ENCODE measurements at places on chromosomes 4 and X.

DNA sequence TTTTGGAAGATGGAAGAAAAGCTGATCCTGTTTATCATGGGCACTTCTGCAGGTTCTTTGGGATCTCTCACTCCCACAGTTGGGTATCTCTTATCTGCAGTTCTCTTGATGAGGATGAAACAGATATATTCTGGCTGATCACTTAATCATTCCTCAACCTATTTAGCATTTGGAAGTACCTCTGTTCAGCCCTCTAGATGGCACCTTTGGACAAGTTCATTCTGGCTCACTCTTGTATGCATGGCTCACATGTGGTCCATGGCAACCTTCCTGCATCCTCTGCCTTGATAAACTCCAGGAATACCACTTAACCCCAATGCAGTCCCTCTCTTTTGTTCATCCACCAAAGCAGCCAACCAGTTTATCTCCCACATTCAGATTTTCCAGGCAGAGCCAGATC lies 74.2 kb downstream of the SMARCA5 start:
- no peak overlapping the region for H3K4me3 ChIP-seq
- H3K27me3 ChIP-seq: no peaks in the 10 kb centered on the region
- H3K4me1 ChIP-seq: no peaks in the 10 kb centered on the region
- H3K36me3 ChIP-seq: no peaks in the 10 kb centered on the region

GRCh38 chrX:21524008-21524407 lies 134.1 kb downstream of the KLHL34 start:
- no peaks in the 10 kb centered on the region for H3K4me1 ChIP-seq
- no peak for DNase-seq
- no peaks in the 10 kb centered on the region for H3K36me3 ChIP-seq
- H3K27me3 ChIP-seq: no peaks in the 10 kb centered on the region
- H3K27ac ChIP-seq: no peak overlapping the region
- no peak overlapping the region for H3K4me3 ChIP-seq

GRCh38 chr4:151204925-151205524 lies 71.9 kb upstream of the PRSS48 start:
- H3K36me3 ChIP-seq: no peaks in the 10 kb centered on the region
- DNase-seq: no peak
- H3K27ac ChIP-seq: no peak overlapping the region
- H3K27me3 ChIP-seq: no peaks in the 10 kb centered on the region
- H3K4me1 ChIP-seq: no peaks in the 10 kb centered on the region

DNA sequence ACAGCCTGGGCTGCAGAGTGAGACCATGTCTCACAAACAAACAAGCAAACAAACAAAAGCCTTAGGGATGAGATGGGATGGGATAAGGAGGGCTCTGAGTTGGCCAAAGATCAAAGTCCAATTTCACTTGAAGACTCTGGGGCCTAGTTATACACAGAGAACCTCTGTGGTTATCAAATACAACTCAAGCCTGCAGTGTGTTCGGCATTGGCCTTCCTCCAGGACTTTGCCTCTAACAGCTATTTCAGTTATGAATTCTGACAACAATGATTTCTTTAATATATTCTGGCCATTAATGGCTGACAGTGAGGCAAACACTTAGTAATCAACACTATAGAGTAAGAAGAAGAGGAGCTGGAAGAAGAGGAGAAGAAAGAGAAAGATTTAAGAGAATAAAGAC lies 171.1 kb downstream of the PDGFRA start:
- no peak overlapping the region for H3K4me3 ChIP-seq
- no peak overlapping the region for H3K27ac ChIP-seq
- H3K27me3 ChIP-seq: no peaks in the 10 kb centered on the region
- H3K36me3 ChIP-seq: no peaks in the 10 kb centered on the region

DNA sequence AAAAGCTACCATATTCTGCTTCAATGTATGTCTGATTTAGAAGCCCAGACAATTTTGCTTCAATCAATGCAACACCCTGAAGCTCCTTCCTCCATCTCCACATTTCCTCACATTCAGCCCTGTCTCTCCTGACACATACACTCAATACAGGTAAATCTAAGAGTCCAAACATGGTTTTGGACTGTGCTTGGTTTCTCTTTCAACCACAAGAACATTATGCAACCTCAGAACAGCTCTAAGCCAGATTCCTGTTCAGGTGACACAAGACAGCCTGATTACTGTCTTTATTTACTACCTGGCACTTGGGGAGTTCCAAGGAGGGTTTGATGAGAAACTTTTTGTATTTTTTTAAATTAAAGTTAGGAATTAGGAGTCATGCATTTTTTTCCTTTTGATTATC lies 307.5 kb upstream of the SLIT2 start:
- H3K4me3 ChIP-seq: no peak overlapping the region
- no peak for DNase-seq
- no peaks in the 10 kb centered on the region for H3K36me3 ChIP-seq
- no peaks in the 10 kb centered on the region for H3K27me3 ChIP-seq

- no peak overlapping the region for H3K27ac ChIP-seq
- H3K36me3 ChIP-seq: no peaks in the 10 kb centered on the region
- no peak overlapping the region for H3K4me3 ChIP-seq
- no peaks in the 10 kb centered on the region for H3K4me1 ChIP-seq
Observed at GRCh38 chr4:29588617-29589016, 1131.6 kb upstream of the PCDH7 start.

GRCh38 chrX:31356275-31357212 lies 284.7 kb upstream of the FTHL17 start:
- no peak for DNase-seq
- H3K27me3 ChIP-seq: no peaks in the 10 kb centered on the region
- H3K4me1 ChIP-seq: no peaks in the 10 kb centered on the region
- H3K4me3 ChIP-seq: no peak overlapping the region

- no peak overlapping the region for H3K27ac ChIP-seq
- H3K36me3 ChIP-seq: peaks cover 15% of the 10 kb centered on the region
- DNase-seq: no peak
- no peaks in the 10 kb centered on the region for H3K27me3 ChIP-seq
Observed at GRCh38 chr4:37902212-37902611, 11.3 kb downstream of the TBC1D1 start.

GRCh38 chr4:146975036-146975435 lies 29.4 kb upstream of the TTC29 start:
- H3K27ac ChIP-seq: no peak overlapping the region
- H3K27me3 ChIP-seq: no peaks in the 10 kb centered on the region
- H3K4me3 ChIP-seq: no peak overlapping the region
- H3K36me3 ChIP-seq: no peaks in the 10 kb centered on the region

GRCh38 chr4:75545526-75545925 lies 10.3 kb upstream of the ODAPH start:
- no peaks in the 10 kb centered on the region for H3K27me3 ChIP-seq
- peaks cover 10% of the 10 kb centered on the region for H3K36me3 ChIP-seq
- no peak overlapping the region for H3K4me3 ChIP-seq

DNA sequence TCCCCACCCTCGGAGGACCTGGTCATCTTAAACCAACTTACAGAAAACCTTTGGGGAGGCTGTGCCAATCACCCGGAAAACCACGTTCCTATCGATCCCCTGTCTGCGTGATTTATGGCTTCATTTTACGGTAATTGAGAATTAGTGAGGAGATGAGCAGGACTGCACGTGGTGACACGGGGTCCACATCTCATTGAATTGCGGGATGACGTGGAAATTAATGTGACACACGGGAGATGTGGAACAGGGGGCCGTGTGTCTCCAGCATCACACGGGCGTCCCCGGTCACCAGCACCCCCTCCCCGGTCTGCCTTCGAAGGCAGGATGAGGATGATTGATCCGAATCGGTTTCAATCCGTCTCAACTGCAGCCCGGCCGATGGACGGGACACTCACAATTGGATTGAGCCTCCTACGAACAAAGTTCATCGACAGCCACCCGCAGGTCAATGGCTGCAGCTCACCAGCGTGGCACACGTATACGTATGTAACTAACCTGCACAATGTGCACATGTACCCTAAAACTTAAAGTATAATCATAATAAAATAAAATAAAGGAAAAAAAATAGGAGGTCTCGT lies 160.3 kb downstream of the SHOX start:
- no peaks in the 10 kb centered on the region for H3K36me3 ChIP-seq
- H3K4me3 ChIP-seq: no peak overlapping the region
- H3K27ac ChIP-seq: no peak overlapping the region
- DNase-seq: no peak
- H3K4me1 ChIP-seq: no peaks in the 10 kb centered on the region

- no peaks in the 10 kb centered on the region for H3K27me3 ChIP-seq
- H3K4me1 ChIP-seq: no peaks in the 10 kb centered on the region
- DNase-seq: no peak
- no peak overlapping the region for H3K27ac ChIP-seq
- no peak overlapping the region for H3K4me3 ChIP-seq
- H3K36me3 ChIP-seq: no peaks in the 10 kb centered on the region
Observed at GRCh38 chr4:162684371-162684700, 482.4 kb downstream of the NAF1 start.

DNA sequence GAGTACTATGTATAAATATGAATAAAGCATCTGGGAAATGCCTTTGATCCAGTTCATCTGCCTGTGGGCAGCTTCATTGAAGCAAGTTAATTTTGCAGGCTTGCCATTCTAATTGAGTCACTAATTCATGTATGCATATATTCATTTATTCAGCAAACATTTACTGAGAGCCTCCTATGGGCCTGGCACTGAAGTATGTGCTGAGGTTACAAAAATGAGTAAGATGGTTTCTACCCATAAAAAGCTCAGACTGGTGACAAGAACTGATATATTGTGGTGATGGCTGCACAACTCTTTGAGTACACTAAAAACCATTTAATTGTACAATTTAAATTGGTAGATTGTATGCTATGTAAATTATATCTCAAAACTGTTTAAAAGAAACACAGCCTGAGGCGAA lies 1.1 kb upstream of the MRPL1 start:
- peaks cover 22% of the 10 kb centered on the region for H3K4me1 ChIP-seq
- no peak overlapping the region for H3K4me3 ChIP-seq
- no peaks in the 10 kb centered on the region for H3K36me3 ChIP-seq
- H3K27ac ChIP-seq: peak overlapping the region; percentile 99
- no peak for DNase-seq

GRCh38 chrX:16559206-16559619 lies 90.7 kb upstream of the S100G start:
- H3K4me1 ChIP-seq: no peaks in the 10 kb centered on the region
- no peaks in the 10 kb centered on the region for H3K27me3 ChIP-seq
- no peak for DNase-seq
- no peaks in the 10 kb centered on the region for H3K36me3 ChIP-seq
- H3K4me3 ChIP-seq: no peak overlapping the region

DNA sequence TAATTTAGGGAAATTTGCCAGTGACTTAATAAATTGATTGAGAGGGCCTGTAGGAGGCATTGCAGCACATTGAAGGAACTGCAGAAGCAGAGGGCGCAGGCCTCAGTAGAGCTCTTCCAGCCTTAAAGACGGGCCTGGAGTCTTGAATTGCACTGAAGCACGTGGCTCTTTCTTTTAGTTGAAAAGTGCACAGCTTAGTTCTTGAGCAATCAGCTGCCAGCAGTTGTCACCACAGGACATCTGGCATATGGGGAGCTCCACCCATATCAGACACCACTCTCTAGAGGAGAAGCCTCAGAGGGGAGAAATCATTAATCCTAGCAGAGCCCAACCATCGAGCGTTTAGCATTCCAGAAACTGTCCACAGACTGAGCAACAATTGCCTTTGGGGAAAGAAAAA lies 16.0 kb upstream of the FGF16 start:
- H3K4me1 ChIP-seq: no peaks in the 10 kb centered on the region
- no peak overlapping the region for H3K4me3 ChIP-seq
- no peaks in the 10 kb centered on the region for H3K27me3 ChIP-seq
- no peaks in the 10 kb centered on the region for H3K36me3 ChIP-seq

- H3K4me1 ChIP-seq: no peaks in the 10 kb centered on the region
- H3K27ac ChIP-seq: no peak overlapping the region
- DNase-seq: no peak
Observed at GRCh38 chr4:107155366-107155765, 119.3 kb upstream of the DKK2 start.

GRCh38 chr4:61877893-61878292 lies 677.8 kb downstream of the ADGRL3 start:
- H3K27ac ChIP-seq: no peak overlapping the region
- H3K27me3 ChIP-seq: no peaks in the 10 kb centered on the region
- H3K4me1 ChIP-seq: no peaks in the 10 kb centered on the region
- no peak overlapping the region for H3K4me3 ChIP-seq

DNA sequence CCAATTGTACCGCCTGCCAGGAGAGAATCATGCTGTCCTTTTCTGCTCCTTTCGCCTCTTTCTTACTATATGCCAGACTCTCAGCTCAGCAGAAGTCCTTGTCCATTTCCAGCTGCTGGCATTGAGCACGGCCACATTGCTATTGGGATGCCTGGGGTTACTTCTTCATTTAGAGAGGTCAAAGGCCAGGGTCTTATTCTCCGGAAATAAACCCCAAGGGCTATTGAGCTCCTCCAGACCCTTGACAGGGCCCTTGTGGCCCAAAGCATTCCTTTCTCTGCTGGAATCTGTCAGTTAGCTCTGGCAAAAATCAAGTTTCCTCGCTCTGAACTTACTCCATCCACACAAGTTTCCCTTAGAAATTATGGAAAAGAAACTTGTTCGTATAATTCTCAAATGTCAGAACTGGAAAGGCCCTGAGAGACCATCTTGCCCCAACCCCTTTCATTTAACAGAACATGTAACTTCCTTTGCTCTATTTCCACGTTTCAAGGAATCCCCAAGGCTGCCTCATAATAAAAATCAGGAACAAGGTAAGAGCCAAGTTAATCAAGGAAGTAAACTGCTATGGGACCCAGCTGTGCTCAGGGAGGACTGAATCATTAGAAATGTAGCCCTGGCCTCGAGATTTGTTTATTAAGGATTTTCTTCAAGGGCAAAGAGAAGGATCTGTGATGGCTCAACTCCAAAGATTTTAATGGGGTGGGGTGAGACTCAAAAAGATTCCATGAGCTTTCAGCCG lies 11.8 kb downstream of the AKAP4 start:
- no peak for DNase-seq
- H3K36me3 ChIP-seq: no peaks in the 10 kb centered on the region
- H3K27ac ChIP-seq: no peak overlapping the region
- H3K4me1 ChIP-seq: no peaks in the 10 kb centered on the region
- H3K4me3 ChIP-seq: no peak overlapping the region
- no peaks in the 10 kb centered on the region for H3K27me3 ChIP-seq

DNA sequence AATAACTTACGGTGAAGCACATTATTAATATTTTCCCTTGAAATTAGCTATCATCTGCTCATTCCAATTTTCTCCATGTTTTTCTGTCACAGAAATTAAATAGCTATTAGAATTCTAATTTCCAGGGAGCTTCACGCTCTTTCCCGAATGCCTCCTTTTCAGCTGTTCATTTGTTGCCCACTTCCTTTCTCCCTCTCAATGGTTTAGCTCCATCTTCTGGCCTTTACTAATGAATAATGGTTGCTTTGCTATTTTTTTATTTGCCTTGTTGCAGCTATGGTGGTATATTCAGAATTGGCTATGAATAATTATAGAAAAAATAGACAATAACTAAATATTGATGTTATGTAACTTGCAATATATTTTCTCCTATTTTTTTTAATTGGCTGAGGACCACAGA lies 70.5 kb downstream of the GRIA2 start:
- no peaks in the 10 kb centered on the region for H3K36me3 ChIP-seq
- H3K27ac ChIP-seq: no peak overlapping the region
- no peak for DNase-seq
- no peak overlapping the region for H3K4me3 ChIP-seq
